T-helper 2 cell treated with Interferon-gamma antibody and Interleukin-4, amounts not matched to agents 5 μg/mL and 100 μg/mL, for 36 hours (primary cell): ENCODE measurements at places on chromosomes 6 and 20.

- H3K36me3 ChIP-seq, result peaks cover 10% of the 10 kb centered on the region
- DNase-seq, result no peak
- H3K27ac ChIP-seq, result no peak overlapping the region
Measured at GRCh38 chr6:160121981-160122380, 366 bp downstream of the SLC22A1 start.

DNA sequence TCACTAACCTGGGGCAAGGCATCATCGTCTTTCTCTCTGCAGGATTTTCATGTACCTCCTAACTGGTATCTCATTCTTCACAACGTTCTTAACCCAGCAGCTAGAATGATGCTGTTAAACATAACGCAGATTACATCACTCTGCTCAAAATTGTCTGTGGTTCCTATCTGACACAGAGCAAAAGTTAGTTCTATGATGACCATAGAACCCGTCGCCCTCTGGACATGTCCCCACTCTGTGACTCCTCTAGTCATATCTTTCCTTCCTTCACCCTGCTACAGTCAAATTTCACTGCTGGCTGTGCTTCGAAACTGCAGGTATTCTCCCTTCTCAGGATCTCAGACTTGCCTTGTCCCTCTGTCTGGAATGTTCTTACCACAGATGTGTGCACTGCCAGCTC, 87.4 kb upstream of the TPD52L1 start:
- H3K4me3 ChIP-seq, result no peak overlapping the region
- peaks cover 15% of the 10 kb centered on the region for H3K27me3 ChIP-seq
- DNase-seq, result no peak
- H3K36me3 ChIP-seq, result no peaks in the 10 kb centered on the region
- H3K4me1 ChIP-seq, result no peaks in the 10 kb centered on the region

- peaks cover 11% of the 10 kb centered on the region for H3K4me1 ChIP-seq
- DNase-seq, result no peak
- H3K27ac ChIP-seq, result no peak overlapping the region
- H3K27me3 ChIP-seq, result peaks cover 3% of the 10 kb centered on the region
Measured at GRCh38 chr20:44084891-44085290, 102.1 kb downstream of the JPH2 start.

DNA sequence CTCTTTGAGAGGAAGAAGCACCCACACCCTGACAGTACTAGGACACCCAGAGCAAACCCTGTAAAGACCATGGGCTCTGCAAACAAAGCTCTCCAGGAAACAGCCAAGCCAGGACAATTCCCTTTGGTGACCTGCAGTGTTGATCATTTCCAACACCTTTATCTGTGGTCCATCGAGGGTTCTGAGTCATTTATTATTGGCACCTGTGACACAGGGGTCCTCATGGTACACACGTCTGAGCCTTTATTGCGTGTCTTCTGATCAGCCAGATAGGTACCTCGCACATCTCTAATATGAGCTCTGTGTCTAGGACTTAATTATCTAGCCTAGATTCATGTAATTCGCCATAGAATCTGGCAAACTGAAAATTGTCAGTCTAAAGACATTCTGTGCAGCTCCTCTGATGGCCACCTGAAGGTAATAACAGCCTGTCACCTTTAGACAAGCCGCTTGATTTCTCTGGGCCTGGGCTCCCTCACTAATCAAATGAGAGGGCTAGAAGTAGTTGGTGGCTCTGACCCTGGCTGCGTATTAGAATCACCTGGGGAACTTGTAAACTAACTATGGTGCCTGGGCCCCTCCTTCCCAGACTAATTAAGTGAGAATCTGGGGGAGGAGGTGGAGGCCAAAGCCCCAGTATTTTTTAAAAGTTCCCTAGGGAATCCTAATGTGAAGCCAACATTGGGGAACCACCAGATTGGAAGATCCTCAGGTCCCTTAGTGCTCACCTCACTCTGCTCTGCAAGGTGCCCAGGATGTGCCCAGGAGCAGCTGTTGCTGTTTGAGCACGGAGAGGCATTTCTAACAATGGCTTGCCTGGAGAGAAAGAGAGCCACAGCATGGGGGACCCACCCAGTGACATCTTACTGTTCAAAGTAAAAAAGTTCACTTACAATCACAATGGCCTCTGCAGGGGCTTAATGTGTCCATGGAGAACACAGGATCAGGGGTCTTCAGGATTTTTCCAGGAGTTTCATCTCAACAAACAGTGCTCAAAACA, 122.0 kb upstream of the ARID1B start:
- peaks cover 3% of the 10 kb centered on the region for H3K27me3 ChIP-seq
- no peaks in the 10 kb centered on the region for H3K36me3 ChIP-seq
- H3K4me3 ChIP-seq, result no peak overlapping the region
- no peak for DNase-seq
- H3K4me1 ChIP-seq, result peaks cover 10% of the 10 kb centered on the region

DNA sequence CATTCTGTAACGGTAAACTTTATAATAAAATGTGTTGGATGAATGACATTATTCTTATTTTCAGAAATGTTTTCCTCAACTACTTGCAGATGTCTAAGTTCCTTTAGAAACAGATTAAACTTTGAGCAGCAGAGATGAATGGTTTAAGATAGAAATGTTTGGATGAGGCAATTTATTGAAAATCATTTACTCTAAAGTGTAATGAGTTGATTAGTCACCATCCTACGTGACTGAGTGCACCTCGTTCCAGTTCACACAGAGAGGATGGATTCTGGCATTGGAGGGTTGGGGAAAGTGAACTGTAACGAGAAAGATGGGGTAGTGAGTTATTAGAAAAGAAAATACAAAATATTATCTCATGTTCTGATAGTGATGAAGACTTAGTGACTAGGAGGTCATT, 28.7 kb downstream of the SMPDL3A start:
- no peak for DNase-seq
- H3K27ac ChIP-seq, result no peak overlapping the region
- H3K4me3 ChIP-seq, result no peak overlapping the region
- H3K4me1 ChIP-seq, result no peaks in the 10 kb centered on the region

DNA sequence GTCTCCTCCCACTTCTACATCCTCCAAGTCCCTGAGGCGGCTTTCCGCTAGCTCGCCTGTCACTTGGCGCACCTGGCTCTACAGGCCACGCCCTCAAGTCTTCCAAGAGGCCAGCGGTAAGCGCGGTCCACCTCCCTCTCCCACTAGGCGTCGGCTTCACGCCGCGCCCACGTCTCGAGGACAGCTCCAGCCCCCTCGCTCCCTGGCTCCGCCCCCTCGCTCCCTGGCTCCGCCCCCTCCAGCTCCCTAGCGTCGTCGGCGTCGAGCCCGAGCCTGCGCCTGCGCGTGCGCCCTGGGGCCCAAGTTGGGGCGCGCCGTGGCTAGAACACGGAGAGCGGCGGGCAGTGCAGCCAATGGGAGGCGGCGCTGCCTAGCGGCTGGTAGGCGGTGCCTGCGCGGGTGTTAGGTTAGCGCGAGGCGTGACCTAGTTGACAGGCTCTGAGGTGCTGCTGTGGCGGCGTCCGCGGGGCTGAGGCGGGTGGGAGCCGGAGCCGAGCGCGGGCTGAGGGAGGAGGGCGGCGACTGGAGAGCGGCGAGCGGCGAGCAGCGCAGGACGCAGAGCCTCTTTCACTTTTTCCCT, at the start of gene MACROD2:
Gene MACROD2 (plus strand): TSS at position 431 of the 580 bp plus-strand sequence.
- DNase-seq, result peak; percentile 18
- H3K4me3 ChIP-seq, result peak within 1 kb of the TSS; percentile 58
- no peak within 1 kb of the TSS for H3K27ac ChIP-seq

DNA sequence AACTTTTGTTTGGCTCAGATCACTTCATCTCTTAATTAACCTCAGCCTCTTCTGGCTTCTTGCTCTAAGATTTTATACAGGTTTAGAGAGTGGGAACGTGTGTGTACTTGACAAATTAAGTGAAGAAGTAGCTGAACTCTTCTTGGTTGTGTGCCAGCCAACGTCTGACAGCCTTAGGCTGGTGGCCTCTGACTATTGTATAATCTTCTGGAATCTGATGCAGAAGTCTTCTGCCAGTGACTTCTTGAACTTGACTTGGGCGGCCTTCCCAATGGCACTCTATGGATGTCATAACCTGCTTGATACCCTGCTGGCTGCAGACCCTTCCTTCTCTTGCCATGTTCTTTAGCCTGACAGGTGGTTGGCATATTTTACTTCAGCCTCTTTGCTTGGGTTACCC, 660.5 kb downstream of the DOK5 start:
- H3K4me3 ChIP-seq, result no peak overlapping the region
- no peaks in the 10 kb centered on the region for H3K36me3 ChIP-seq
- H3K27me3 ChIP-seq, result no peaks in the 10 kb centered on the region
- no peaks in the 10 kb centered on the region for H3K4me1 ChIP-seq
- DNase-seq, result no peak

DNA sequence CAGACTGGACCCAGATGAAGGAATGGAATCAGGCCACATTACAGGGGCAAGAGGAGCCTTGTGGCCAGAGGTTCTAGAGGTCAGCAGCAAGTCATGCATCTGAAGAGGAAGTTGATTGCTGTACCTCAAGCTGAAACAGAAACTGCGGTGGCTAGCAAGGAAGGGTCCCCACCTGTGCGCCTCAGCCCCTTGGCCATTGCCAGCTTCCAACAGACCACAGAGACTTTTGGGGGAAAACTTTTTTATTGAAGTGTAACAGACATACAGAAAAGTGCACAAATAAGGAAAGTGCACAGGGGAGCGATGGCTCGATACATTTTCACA, 26.8 kb upstream of the SLC9A8 start:
- no peaks in the 10 kb centered on the region for H3K36me3 ChIP-seq
- peak overlapping the region; percentile 47 for H3K27ac ChIP-seq
- H3K27me3 ChIP-seq, result no peaks in the 10 kb centered on the region

- peaks cover 49% of the 10 kb centered on the region for H3K4me1 ChIP-seq
- peaks cover 18% of the 10 kb centered on the region for H3K27me3 ChIP-seq
- H3K4me3 ChIP-seq, result peak overlapping the region; percentile 64
Measured at GRCh38 chr6:157561929-157562810, 181.2 kb downstream of the ZDHHC14 start.

DNA sequence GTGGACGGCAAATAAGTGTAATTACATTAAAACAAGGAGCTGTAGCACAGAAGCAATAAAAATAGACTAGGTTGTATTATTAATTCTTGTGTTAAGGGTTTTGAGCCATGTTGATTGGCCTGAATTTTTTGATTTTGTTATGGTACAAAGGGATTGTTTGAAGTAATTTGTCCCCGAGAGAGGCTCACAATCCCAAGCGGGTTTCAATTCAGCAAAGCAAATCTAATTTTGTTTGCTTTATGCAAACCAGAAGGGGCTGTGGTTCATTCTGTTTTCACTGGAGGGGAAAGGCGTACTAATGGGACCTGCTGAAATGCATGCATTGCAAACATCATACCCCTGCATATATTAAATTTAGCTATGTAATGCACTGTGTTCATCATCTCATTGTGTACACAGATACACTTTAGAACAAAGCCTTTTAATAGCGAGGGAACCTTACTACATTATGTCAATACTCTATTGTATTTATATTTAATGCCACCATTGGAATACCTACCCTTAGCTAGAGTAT, 379.5 kb upstream of the POU3F2 start:
- H3K27me3 ChIP-seq, result no peaks in the 10 kb centered on the region
- no peaks in the 10 kb centered on the region for H3K36me3 ChIP-seq
- no peaks in the 10 kb centered on the region for H3K4me1 ChIP-seq
- no peak for DNase-seq
- H3K4me3 ChIP-seq, result no peak overlapping the region

DNA sequence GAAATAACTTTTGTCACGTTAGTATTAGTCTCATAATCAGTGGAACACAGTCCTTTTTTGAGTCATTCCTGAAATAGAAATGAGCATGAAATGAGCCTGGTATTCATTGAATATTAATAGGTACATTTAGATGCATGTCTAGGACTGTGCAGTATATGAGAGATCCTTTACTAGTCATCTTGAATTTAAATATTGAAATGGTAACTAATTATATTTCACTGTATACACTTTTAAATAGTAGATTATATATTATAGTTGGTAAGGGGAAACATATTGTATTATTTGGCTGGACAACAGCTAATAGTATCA, 59.4 kb downstream of the RSPO3 start:
- no peak overlapping the region for H3K27ac ChIP-seq
- H3K36me3 ChIP-seq, result no peaks in the 10 kb centered on the region
- no peaks in the 10 kb centered on the region for H3K4me1 ChIP-seq
- peaks cover 6% of the 10 kb centered on the region for H3K27me3 ChIP-seq

DNA sequence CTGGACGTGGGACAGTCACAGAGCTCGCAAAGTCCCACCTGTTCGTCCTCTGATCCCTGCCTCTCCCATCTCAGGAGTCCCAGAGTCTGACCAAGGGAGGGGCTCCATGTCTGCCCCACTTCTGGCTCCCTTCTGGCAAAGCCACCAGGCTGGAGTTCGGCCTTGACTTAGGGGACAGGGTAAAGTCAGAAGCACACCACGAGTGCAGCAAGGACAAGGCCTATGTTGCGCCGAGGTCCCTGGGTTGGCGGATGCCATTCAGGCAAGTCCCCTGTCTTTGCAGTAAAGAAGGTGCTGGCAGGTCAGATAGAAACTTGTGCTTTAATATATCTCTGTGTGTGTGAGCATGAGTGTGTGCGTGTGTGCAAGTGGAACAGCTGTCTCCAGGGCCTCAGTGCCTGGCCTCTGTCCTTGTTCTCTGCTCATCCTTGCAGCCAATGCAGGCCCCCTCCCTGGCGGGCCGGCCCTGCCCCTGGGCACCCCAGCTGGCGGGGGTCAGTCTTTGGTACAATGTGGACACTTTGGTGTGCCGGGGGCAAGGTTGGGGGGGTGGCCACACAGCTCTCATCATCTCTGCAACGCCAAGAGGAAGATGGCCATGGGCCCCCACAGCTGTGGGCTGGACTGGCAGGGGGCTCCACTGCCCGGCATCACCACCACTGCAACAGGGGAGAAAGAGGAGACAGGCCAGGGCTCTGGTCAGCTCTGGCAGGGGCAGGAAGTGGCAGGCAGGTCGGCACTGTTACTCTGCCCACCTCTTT, 60.7 kb downstream of the MDGA1 start:
- no peak overlapping the region for H3K4me3 ChIP-seq
- DNase-seq, result no peak
- H3K27ac ChIP-seq, result peak overlapping the region; percentile 27
- H3K36me3 ChIP-seq, result peaks cover 4% of the 10 kb centered on the region

GRCh38 chr6:24838081-24838480, 39.4 kb upstream of the ARMH2 start:
- peaks cover 89% of the 10 kb centered on the region for H3K36me3 ChIP-seq
- peaks cover 18% of the 10 kb centered on the region for H3K4me1 ChIP-seq
- H3K4me3 ChIP-seq, result no peak overlapping the region
- no peak for DNase-seq

DNA sequence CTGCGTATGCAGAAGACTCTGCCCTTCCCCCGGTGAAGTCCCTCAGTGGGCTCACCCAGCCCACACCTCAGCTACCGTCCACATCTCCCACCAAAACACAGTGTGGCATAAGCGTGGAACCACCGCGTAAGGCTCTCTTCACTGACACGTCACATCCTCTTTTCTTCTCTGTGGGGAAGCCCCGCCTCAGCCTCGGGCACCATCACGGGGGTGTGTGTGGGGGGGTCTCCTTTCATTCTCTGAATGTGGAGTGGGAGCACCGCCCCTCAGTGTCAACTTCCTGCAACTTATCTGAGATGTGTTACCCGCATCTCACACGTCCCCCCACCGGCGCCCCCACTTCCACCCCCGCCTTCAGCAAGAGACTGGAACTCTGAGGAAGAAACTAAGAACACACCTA, 388.4 kb upstream of the JARID2 start:
- H3K27ac ChIP-seq, result peak overlapping the region; percentile 78
- H3K27me3 ChIP-seq, result no peaks in the 10 kb centered on the region
- peak overlapping the region; percentile 55 for H3K4me3 ChIP-seq

- DNase-seq, result no peak
- H3K27me3 ChIP-seq, result no peaks in the 10 kb centered on the region
- no peak overlapping the region for H3K4me3 ChIP-seq
Measured at GRCh38 chr6:42987533-42988451, 3.4 kb downstream of the PPP2R5D start.
